ENCODE measurements at places on chromosomes 7 and 10.

DNA sequence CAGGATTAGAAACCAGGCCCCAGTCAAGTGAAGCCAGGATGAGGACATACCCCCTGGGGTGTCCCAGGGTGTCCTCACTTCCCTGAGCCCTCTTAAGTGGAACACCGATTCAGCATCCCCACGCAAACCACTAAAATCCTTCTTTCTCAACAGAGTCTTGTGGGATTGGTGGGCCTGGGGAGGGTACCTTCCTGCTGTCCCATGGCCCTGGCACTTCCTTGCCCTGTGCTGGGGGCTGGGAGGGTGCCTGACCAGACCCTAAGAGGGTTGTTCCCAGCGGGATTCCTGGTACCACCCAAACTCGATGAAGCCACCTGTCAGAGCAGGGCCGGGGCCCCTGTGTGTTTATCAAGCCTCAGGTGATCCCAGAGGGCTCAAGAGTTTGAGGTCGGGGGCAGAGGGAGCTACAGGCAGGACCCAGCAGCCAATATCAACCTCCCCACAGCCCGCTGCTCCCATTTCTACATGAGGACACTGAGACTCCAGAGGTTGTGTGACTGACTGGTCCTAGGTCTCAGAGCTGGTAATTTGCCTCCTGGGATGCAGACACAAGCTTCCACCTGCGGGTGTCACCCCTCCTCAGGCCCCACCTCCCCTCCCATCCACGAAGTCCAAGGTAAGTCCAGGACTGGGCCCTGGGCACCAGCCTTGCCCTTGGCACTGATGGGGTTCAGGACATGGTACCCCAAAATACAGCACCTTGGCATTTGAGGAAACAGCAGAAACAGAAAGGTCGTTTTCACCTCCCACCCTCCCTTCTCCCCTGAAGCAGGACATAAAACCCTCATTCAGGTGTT, 31.4 kb downstream of the OAT start:
- DNase-seq = no peak

DNA sequence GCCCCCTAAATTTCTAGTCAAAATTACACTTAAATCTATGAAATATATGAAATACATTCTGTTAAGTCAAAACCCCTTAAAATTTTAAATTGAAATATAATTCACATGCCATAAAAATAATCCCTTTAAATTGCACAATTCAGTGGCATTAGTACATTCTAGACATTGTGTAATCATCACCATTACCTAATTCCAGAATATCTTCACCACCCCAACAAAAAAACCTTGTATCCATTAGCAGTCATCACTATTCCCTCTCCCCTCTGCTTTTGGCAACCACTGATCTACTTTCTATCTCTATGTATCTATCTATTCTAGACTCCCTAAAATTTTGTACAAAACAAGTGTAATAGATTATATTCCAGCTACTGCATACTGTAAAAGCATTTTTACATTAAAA, 261.2 kb downstream of the GLI3 start:
- DNase-seq = no peak

- no peak for DNase-seq
Measured at GRCh38 chr10:117684046-117684610, 141.6 kb downstream of the EMX2 start.

- DNase-seq = no peak
Measured at GRCh38 chr7:136050462-136050847, 73.3 kb upstream of the MTPN start.

DNA sequence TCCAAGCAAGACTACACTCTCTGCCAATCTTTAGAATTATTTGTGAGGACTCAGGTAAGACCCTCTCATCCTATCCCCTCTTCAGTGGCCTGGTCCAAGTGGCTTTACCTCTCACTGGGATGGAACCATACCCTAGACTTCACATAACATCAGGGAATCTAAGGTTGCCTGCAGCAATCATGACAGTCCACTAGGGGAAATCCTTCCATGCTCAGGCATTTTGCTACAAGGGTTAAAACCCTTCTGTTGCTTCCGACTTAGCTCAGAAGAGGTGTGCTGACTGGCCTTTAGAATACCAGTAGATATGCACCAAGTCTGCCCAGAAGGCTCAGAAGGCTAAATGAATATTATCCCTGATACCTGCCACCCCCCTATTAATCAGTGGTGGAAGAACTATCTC, 24.9 kb upstream of the NPS start:
- DNase-seq = no peak

DNA sequence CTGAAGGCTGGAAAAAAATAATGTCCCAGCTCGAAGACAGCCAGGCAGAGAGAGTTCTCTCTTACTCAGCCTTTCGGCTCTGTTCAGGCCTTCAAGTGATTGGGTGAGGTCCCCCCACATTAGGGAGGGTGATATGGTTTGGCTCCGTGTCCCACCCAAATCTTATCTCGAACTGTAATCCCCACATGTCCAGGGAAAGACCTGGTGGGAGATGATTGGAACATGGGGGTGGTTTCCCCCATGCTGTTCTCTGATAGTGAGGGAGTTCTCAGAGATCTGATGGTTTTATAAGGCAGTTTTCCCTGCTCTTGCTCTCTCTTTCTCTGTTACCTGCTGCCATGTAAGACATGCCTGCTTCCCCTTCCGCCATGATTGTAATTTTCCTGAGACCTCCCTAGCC, 36.6 kb upstream of the LEP start:
- DNase-seq = no peak

GRCh38 chr10:6694447-6695140, 114.5 kb upstream of the PRKCQ start:
- DNase-seq = no peak

DNA sequence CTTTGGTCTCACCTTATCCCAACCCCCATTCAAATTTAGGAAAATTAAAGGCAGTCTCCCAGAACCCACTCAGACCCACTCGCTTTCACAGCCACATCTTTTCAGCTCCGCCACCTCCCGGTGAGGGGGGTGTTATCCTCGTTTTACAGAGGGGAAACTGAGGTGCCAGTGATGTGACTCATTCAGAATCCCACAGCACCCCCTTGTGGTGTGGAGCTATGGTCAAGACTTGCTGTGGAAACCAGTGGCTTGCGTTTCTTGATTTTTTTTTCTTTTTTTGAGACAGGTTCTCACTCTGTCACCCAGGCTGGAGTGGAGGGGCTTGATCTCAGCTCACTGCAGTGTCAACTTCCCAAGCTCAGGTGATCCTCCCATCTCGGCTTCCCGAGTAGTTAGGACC, 27.6 kb downstream of the SLC35G1 start:
- no peak for DNase-seq

DNA sequence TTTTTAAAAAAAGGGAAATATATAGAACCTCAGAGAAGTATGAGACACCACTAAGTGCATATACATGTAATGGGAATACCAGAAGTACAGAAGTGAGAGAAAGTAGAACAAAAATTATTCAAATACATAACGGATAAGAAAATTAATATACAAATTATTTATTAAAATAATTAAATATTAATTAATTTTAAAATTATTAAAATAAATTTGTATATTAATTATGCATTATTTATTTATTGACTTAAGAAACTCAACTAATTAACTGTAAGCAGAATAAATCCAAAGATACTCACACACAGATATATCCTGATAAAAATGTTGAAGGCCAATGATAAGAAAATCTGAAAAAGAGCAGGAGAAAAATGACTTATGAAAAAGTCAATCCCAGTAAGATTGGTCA, 1333.5 kb upstream of the CELF2 start:
- DNase-seq = no peak

GRCh38 chr10:127942811-127943210, 35.9 kb downstream of the PTPRE start:
- DNase-seq = no peak

DNA sequence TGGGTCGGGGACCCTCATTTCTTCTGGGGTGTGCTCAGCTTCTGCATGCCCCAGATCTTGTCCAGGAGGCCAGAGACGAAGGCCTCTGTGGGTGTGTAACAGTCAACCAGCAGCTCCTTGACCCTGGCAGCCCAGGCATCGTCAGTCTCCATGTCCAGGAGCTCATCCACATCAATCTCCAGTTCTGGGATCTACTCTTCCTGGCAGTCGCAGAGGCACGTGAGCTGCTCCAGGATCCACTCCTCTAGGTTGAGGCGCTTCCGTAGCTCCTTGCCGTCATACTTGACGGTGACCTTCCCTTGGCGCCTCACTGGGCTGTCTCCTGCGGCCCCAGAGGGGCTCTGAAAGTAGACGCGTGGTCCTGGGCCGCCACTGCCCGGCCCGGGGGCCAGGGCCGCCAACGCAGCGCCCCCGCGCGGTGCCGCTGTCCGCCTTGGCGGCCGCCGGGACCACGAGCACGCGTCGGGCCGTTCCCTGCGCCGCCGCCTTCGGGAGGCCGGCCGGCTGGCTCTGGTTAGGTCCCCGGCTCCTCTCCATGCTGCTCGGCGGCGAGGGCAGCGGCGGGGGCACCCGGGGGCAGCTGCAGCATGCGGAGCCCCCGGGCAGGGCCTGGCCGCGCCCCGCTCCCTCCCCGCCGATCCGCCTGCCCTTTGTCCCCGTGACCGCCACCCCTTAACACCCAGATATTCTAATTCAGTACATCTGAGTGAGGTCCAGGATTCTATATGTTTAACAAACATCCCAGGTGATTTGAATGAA, 170.5 kb downstream of the SEPTIN7 start:
- no peak for DNase-seq

DNA sequence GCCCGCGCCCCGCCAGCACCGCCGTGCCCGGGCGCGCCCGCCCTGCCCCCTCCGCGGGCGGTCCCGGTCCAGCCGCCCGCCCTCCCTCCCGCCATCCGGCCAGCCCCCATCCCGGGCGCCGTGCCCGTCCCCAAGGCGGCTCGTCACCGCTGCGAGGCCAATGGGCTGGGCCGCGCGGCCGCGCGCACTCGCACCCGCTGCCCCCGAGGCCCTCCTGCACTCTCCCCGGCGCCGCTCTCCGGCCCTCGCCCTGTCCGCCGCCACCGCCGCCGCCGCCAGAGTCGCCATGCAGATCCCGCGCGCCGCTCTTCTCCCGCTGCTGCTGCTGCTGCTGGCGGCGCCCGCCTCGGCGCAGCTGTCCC, at the start of gene HTRA1:
Gene HTRA1, plus strand, starts transcription at position 187 of the 362 bp plus-strand sequence. Its CDS starts 100 bp downstream, at position 287.
- no peak for DNase-seq

DNA sequence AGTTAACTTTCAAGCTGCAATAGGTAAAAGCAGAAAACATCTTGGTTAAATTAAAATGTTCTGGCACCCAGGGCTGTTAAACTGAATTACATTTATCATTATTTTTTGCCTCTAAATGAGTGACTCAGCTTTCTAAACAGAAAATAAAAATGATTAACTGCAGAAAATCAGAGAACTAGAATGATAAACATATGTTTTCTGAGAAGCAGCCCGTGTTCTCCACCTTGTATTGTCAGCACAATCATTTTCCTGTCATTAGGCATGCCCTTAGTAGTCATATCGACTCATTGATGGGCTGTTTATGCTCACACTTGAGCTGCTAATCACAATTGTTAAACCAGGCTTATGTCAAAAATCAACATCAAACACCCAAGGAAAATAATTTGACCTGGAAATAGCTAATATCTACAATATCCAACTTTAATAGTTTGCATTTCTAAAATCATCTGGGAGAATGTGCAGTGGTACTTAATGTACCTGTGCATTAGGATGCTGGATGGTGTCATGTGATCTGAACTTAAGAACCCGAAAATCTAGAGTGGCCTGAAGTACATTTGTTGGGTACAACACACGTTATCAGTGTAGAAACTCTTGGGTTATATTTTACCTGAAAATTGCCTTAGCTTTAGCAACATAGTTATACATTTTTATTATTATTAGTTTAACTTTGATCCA, 2.3 kb downstream of the MDFIC start:
- DNase-seq = no peak

GRCh38 chr10:97596101-97597082, 6.9 kb downstream of the C10orf62 start:
- DNase-seq = no peak

DNA sequence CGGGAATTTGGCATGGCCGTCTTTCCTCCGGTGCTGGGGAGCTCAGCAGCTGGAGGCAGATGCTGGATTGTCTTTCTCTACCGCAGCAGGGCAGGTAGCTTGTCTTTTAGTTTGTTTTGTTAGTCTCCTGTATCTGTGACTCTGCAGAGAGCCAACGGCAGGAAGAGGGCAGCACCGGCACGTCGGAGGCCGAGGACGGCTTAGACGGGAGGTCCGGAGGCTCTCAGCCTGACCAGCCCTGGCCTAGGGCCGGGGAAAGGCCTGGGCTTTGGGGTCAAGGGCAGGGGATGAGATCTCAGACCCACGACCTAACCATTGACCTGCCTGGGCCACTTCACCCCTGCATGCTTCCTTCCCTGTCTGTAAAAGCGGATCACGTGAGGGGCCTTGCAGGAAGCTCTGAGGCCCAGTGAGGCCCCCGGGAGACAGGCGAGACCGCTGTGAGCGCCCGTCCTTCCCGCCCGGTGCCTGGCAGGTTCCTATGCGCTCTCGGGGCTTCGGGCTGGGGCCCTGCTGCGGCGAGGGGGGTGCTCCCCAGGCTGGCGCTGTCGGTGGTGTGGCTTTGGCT, 72.7 kb downstream of the LHPP start:
- DNase-seq = no peak

GRCh38 chr10:132065491-132066105, at the start of gene JAKMIP3:
Gene JAKMIP3, plus strand, starts transcription at chr10:132065946. Its CDS starts 38,863 bp downstream, at chr10:132104809.
- no peak for DNase-seq

DNA sequence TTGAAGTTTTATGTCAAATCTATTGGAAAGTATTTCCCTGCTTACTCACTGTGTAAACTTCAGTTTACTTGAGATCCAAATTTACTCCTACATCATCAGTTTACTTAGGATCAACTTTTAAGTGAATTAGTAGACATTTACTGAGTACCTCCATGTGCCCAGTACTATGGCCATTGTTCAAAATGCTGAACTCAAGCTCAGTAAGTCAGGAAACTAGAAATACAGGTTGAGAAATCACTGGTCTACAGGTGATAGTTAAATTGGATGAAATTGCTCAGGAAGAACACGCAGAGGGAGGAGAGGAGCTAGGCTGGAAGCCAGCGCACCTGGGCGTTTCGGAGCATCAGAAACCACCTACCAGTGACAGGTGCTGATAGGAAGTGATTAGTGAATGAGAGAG, 25.5 kb upstream of the EBLN1 start:
- no peak for DNase-seq

- no peak for DNase-seq
Measured at GRCh38 chr7:108581655-108582491, 12.2 kb downstream of the DNAJB9 start.

DNA sequence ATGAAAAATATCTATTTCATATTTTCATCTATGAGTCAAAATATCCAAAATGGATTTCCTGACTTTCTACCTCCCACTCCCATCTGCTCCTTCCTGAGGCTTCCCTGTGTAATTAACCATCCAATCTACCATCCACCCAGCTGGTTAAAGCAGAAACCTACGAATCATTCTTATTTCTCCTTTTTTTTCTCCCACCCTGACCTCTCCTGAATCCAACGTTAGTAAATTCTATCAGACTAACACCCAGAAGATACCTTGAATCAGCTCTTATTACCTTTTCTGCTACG, 3.7 kb upstream of the LIPF start:
- no peak for DNase-seq

DNA sequence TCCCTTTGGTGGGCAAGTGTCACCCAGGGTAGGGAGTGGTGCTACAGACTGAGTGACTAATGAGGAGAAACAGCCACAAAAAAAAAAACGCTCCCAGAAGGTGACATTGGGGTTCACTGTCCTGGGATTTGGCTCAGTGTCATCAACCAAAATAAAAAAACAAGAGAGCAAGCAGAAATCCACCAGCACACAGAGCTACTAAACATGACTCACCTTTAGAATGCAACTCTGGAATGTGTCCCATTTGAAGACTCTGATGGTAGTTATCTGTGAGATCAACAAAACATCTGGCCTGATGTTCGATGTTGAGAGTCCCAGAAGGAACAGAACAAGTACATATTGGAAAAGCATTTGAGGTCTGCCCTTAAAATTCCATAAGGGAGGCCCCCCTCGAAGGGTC, 200.3 kb upstream of the LYZL2 start:
- DNase-seq = no peak

All from stimulated activated CD8-positive, alpha-beta memory T cell treated with anti-CD3 and anti-CD28 coated beads, Interleukin-15, amount 100 ng/mL, for 24 hours (primary cell).